Activated CD4-positive, alpha-beta T cell treated with anti-CD3 and anti-CD28 coated beads, Interleukin-2, amount 50 U/mL, for 1 hour (primary cell): ENCODE measurements at places on chromosomes 2 and 18.

DNA sequence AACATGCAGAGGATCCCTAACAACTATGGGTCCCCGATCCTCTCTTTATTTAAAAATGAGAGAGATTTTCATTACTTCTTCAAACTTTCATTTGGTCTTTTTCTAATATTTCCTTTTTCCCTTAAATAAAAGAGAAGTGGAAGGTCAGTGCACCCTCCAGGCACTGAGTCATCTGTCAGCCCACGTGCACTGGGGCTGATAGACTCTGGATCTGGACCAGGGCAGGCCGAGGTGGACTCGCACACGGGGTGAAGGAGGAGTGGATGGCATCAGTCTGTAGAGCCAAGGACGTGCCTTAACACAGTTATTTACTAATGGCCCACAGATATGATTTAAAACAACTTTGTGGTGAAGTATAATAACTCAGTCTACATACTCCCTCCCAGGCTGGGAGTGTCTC lies 214.4 kb upstream of the TMEM200C start:
- no peak for DNase-seq

DNA sequence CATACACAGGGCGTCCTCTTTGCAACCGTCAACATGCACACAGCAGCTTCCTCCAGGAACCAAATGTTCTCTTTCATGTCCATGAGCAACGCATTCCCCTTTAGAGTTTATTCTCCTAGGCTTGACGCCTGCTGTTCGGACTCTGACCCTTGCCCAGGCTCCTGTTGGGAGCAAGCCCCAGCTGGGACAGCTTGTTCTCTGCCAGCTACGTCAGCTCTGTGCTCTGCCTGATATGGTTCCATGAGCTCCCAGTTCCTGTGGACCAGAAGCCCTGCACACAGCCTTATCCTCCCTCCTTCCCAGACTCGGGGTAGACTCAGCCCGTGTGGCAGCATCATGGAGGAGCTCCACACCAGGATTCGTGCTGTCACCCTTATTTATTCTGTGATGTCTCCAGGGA lies 253.1 kb upstream of the PXDN start:
- DNase-seq = no peak

DNA sequence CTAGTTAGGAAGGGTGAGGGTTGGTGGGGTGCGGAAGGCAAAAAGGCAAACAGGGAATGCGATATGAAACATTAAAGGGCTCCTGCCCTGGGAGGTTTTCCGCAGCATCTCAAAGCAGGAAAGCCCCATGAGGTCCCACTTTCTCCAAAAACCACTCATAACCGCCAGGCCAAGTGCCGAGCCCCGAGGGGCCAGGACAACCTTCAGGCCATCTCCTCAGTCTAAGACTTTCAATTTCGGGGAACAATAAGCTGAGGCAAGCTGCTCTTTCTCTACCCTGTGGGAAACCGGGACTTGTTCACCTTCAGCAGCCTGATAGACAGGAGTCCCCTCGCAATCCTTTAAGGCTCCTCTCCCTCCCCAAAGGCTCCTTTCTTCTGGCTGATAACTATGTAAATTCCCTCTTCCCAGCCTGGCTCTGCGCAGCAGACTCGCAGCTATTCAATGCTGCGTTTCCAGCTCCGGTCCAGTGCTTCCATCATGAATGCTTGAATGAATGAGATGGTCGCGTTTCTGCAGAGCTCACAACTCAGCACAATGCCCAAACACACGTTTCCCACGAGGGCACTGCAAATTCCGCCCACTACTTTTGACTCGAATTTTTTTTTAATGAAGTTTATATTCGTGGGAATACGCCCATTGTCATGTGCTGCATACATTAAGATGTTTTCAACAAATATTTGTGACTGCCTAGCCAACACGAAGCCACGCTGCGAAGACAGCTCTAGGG lies 1.4 kb downstream of the LAMA1 start:
- no peak for DNase-seq

- no peak for DNase-seq
Observed at GRCh38 chr2:63661076-63661475, 72.3 kb downstream of the MDH1 start.

DNA sequence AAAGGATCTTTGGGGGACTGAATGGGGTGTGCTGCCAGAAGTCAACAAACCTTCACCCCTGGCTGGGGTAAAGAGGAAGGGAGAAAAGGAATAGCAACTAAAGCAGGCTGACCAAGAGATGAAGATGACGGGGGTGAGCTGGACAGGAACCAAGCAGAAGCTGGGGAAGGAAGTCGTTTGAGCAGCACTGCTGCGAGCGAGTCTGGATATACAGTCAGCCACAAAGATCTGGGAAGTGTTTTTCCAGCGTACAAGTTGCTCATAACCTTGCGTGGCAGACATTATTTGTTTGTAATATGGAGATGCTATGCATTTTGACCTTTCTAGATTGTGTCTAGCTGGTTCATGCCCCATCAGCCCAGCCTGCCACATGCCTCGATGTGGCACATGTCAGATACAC lies 71.2 kb downstream of the EIF2AK3 start:
- no peak for DNase-seq

DNA sequence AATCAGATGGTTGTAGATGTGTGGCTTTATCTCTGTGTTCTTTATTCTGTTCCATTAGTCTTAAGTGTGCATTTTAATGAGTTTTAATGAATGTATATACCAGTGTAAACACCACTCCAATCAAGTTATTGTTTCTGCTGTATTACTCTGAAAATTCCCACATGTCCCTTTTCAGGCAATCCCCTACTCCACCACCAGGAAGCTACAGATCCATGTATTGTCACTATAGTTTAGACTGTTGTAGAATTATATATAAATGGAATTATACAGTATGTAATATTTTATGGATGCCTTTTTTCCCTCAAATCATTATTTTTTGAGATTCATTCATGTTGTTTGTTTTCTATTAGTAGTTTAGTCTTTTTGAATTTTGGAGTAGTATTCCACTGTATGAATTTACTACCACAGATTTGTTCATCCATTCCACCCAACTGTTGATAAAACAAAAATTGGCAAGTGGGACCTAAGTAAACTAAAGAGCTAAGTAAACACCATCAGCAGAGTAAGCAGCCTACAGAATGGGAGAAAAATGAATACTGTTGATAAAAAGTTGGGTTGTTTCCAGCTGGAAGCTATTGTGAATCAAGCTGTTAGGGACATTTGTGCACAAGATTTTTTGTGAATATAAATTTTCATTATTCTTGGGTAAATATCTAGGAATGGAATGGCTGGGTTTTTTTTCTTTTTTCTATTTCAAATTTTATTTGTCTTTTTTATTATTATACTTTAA lies 262.0 kb downstream of the CAMKMT start:
- DNase-seq = no peak

GRCh38 chr2:163664610-163665009 lies 71.2 kb downstream of the FIGN start:
- no peak for DNase-seq

DNA sequence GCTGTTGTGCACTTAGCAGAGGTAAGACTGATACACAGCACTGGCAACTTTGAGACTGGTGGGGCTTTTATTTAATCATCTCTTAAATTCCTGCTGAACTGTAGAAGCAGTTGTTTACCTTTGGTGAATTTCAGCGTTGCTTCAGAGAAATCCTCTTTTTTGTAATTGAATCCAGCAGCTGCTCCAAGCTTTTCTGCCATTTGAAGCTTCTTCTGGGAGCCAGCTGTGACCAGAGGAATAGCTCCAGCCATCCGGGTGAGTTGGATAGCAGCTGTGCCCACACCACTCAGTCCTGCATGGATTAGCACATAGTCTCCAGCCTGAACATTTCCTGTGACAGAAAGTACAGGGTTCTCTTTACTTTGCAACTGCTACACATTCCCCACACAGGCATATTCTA lies 3.9 kb downstream of the TP53I3 start:
- DNase-seq = no peak
